Head of caudate nucleus (tissue), 42 donors: ENCODE measurements at places on chromosomes 7 and 10.

DNA sequence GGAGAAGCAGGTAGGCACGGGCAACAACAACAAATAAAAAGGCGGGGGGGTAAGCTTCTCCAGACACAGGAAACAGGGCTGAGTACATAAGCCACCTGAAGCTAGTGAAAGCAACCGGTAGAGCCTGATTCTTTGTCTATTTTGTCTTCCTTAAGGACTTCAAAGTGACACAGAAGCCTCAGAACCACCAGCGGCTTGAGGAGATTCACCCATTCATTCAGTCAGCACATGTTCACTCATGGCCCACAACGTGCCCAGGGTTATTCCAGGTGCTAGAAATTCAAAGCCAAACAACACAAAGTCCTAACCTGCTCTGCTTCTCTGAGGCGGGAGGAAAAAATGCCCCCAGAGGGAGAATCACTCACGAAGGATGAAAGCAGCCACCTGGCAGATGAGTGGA is 69.3 kb upstream of the C7orf33 start:
- no peak for DNase-seq

GRCh38 chr7:37259319-37259821 is 189.3 kb downstream of the ELMO1 start:
- DNase-seq = no peak

DNA sequence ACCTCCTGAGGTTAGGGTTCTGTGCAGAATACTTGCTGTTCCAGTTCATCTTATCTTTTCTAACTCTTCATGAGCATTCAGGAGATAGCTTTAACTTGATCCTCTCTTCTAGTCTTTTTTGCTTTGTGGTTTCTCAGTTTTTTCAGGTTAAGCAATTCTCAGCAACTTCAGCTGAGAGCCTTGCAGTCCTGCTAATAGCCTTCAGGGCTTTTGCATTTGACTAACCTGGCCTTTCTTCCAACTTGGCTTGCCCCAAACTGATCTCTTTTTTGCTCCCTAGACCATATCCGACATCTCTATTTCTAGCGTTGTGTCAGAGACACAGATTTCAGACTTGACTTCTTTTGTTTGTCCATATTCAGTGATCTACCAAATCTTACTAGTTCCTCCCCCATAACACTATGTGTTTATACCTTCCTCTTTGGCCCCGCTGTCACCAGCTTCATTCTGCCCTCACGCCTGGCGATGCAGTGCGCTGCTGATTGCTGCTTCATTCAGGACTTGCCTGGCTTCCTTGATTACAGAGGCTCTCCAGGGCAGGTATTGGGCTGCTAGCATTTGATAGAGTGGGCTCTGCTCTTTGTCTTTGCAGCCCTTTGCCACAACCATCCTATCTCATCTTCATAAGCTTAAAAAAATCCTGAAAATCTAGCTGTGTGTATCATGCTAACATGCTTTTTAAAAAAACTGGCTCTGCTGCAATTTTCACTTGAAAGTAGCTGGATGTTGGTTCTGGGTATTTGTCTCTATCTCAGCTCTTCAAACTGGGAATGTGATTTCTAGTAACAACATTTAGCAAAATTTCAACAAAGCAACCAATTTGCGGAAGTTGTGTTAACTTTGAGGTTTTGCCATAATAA is 9.6 kb downstream of the CUL1 start:
- no peak for DNase-seq

GRCh38 chr7:130409067-130409711 is 28.9 kb downstream of the CPA1 start:
- DNase-seq = no peak

- DNase-seq = no peak
Observed at GRCh38 chr7:17532861-17533404, 234.5 kb downstream of the AHR start.

DNA sequence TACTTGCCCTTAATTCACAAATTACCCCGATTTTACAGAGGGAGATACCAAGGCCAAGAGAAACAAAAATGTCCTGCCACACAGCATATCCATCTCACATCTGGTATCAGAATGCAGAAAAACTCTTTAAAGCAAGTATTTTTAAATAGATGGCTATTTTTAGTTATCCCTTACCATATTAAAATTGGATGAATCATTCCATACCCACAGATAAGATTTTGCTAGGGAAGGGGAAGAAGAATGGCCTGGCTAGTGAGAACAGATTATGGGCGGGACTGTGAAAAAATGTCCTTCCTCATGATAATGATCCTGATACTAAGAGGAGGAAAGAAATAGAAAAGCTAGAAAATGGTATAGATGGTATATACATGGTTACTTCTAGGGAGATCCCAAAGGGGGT is 80.6 kb upstream of the GATAD1 start:
- no peak for DNase-seq

- no peak for DNase-seq
Observed at GRCh38 chr7:132964876-132965275, 117.0 kb downstream of the CHCHD3 start.

DNA sequence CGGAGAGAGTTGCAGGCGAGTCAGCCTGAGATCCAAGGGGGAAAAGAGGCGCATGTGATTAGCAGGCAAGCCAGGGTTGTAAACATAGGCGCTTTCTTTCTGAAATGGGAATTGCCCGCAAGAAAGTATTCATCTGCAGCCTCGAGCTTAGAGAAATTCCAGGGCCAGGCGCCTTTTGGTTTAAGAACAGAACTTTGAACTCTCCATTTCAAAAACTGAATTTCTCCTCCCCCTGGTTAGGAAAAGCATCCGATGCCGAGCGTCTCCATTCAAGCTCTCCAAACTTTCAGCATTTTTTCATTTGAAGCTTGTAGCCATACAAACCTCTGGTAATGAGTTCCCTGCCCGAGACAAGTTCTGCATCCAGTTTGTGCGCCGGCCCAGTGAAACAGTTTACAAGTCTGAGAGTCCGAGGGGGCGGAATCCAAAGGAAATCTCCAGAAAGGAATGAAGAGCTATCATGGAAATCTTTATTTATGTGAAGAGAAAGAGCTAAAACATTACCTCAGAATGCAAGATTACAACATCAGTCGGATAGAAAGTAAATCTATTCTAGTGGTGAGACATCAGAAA is 69.9 kb downstream of the FAM204A start:
- DNase-seq = peak; percentile 49

- no peak for DNase-seq
Observed at GRCh38 chr10:73926152-73926764, 15.3 kb downstream of the PLAU start.

GRCh38 chr7:11552676-11553296 is 279.2 kb downstream of the THSD7A start:
- DNase-seq = no peak

GRCh38 chr10:104043185-104043830 is 42.4 kb downstream of the COL17A1 start:
- no peak for DNase-seq

GRCh38 chr7:55546814-55547213 is 25.5 kb downstream of the VOPP1 start:
- peak; percentile 38 for DNase-seq

DNA sequence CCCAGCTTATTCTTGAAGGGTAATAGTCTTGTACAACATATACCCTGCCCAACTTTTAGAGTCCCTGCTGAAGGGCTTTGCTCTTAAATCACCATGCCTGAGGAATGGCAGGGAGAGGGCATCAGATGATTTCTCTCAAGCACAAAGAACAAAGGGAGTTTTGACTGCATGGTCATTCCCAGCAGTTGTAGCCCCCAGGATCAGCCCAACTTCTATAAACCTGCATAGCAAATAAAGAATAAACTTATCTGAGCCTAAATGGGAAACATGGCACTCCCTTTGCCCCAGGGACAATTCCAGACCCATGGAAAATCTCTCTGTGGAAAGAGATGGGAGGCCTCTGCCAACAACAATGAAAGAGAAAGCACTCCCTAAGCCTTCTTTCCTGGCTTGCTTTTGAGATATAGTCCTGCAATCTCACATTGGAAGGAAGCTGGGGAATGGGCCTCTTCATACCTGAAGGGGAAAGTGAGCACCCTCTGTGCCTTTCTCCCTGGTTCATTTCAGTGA is 18.7 kb downstream of the CADPS2 start:
- DNase-seq = no peak

- no peak for DNase-seq
Observed at GRCh38 chr7:78427209-78427608, 628.6 kb downstream of the PHTF2 start.

DNA sequence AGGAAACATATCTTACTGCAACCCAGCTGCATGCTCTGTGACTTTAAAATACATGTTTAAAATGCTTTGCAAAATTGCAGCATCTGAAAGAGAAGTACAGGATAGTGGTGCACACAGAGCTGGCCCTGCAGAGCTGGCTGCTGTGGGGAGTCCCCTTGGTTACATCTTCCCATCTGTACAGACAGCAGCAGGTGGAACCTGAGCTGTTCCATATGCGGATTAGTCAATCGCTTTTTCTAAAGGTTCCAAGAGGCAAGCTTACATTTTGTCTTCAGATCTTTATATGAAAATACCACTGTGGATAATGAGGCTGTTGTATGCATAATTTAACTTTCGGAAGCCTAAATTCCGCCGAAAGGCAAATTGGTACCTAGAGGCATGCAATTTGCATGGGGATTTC is 444.1 kb downstream of the NRG3 start:
- DNase-seq = no peak

- DNase-seq = no peak
Observed at GRCh38 chr10:77186936-77187335, 450.7 kb downstream of the KCNMA1 start.

DNA sequence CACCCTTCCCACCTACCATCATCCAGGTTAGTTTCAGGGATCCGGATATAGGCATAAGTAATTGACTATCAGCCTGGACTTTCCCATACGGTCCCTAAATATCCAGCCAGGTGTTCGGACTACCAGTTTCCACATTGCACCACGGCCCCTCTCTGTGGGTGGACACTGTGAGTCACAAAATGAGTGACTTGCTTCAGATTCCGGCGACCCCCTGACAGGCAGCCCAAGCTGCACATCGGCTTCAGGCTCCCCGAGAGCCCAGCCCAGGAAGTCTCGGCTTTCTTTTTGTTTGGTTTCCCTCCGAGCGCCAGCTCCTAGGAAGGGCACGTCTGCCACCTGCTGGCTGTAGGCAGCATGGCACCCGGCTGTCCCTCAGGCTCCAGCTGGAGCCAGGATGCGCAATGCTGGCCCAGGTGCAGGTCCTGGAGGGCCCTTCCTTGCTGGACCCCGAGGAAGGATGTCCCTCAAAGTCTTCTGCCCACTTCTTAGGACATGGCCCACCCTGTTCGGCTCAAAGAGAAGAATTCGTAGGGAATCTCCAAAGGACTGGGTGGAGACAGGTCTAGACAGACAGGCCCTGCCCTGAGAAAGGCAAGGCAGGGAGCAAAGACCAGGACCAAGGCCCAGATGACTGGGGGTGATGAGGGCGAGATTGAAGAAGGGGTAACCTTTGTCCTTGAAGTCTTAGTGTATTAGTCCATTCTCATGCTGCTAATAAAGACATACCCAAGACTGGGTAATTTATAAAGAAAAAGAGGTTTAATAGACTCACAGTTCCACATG is 10.6 kb downstream of the HABP2 start:
- peak; percentile 78 for DNase-seq

DNA sequence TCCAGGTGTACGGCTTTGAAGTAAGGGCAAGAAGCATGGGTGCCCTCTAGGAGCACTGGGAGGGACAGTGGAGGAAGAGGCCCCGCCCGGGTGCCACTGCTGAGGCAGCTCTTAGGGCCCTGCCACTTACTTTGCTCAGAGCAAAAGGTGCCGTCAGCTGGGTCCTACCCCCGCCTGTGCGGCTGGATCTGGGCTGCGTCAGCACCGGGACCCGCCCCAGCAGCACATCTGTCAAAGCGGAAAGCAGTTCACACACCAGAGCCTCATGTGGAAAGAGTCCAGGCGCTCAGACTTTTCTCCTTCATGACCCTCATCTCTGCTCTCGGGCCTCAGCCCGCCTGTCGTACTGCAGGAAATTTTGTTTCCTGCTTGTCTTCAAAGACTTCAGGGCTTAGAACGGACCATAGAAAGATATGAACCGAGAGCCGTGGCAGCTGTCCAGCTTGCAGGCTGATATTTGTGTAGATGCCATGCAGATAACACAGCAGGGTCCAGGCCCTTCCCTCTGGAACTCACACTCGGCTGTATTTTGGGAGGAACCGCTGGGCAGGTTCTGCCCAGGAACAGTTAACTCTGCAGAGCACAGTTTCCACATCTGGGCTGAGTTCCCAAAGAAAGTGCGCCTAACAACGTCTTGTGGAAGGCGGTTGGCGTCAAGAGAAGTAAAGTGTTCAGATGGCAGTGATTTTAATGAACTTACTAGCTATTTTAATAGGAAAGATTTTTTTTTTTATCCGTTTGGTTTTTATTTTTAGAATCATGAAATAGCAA is 44.3 kb upstream of the PRKAR1B start:
- no peak for DNase-seq

DNA sequence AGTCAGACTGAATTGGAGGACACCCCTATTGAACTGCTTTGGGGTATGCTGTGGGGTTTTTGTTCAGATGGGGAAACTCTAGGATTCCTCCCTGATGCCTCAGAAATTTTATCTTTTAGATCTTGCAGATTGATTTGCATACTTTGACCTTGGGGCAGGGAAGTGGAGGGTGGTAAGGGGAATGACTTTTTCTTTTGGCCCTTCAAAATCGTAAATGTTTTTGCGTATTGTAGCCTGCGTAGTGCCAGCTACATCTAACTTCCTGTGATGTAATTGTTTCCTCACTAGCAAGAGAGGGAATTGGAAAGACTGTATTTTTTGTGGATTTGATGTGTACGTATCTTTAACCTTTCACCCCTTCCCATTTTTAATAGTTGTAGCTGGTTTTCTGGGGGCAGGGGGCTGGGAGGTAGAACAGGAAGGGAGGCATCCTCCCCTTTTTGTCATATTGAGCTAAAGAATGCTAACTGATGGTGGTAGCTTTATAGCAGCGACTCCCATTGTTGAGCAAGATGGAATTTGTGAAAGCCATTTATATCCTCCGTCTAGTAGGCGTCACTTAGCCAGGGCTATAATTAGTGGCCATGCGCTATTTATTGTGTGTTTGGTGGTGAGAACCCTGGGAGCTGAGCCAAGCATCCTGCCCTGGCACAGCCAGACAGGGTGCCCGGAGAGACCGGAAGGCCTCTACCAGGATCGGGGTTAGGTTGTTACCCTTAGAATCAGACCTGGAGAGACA is 11.3 kb downstream of the DUSP5 start:
- DNase-seq = no peak

DNA sequence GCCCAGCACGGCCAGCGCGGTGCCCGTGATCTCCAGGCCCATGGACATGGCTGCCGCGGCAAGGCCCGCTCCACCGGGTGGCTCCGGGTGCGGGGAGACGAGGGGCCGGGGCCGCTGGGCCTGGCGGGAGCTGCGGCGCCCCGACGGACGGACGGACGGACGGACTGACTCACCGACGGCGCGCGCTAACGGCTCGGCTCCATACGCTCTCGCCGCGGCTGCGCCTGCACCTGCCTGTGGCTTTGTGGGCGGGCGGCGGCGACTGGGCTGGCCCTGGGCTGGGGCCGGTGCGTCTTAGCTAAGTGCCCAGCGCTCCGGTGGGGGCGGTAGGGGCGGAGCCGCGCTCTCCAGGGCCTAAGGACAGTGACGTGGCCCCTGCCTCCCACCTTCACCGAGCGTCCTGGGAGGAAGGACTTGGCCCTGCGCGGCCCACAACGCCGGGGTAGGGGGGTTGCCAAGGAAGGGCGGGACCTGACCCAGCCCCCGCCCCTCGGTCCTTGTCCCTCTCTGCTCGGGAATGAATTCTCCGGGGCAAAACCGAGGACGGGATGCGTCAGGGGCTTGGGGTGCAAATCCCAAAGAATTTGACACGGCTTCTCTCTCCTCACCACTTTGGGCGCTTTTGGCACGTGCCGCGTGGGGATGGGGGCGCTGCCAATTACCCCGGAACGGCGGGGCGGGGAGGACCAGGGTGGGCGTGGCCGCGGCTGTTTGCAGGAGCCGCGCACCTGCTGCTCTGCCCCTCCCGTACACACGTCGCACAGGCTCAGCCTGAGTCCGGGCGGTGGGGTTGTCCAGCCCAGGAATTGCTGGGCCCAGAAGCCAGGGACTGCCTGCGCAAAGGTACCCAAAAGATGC is at the start of gene CLDN3:
CLDN3 (minus strand) TSS at position 269 of the 858 bp plus-strand sequence; CDS start at position 48, 221 bp downstream.
- no peak for DNase-seq
